Substantia nigra (tissue), 51 donors: ENCODE measurements at places on chromosomes 5 and 9.

- no peak for DNase-seq
Measured at GRCh38 chr5:175388531-175388930, 55.5 kb downstream of the DRD1 start.

- no peak for DNase-seq
Measured at GRCh38 chr9:137762414-137763061, 115.0 kb upstream of the CACNA1B start.

DNA sequence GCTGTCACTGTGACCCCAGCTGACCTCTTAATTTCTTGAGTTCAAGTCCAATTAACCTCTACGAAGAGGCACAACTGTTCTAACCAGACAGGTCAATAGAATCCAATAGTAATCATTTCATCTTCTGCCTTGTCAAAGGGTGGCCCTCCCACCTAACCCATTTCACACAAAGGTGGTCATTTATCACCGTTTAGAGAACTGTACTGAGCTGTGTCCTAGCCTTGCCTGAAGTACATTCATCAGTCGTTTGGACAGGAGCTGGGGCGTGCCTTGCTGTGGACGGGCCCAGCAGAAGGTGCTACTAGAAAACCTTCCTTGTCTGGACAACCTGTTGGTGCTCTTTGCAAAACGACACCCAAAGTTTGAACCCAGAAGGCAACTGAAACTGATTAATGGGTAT, 605.4 kb downstream of the ISL1 start:
- no peak for DNase-seq

DNA sequence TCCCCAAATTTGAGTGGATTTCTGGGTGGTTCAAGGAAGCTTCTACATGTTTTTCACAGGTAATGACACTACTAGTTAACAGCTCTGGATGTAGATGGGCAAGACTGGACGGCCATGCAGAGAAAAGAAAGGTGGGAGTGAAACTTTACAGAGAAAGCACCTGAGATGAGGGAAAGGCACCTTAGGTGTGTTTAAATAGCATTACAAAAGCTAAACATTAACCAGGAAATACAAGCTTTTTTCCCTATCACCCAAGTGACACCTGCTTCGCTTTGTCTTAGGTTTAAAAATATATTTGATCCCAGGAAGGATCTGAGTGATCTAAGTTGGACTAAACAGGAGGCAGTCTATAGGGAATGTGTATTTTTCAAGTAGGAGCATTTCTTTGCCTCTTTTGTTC, 8.3 kb downstream of the C9orf152 start:
- no peak for DNase-seq

DNA sequence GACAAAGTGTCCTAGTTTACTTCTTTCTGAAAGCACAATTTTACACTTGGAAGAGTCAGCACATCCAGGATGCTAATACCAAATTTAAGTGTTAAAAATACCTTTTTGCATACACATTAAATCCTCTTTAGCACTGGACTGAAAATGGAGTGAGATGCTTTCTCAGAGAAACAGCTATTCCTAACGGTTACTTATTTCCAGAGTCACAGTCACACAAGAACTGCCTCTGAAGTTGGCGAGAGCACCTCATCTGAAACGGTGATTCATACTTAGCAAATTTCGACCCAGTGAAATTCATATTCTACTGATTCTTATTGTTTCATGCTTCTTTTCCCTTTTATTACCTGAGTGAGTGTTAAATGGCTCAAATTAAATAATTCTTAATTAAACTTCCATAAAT, 12.2 kb downstream of the CDH18 start:
- no peak for DNase-seq

- no peak for DNase-seq
Measured at GRCh38 chr5:160266752-160267345, 37.5 kb downstream of the FABP6 start.

- DNase-seq, result no peak
Measured at GRCh38 chr5:59218424-59219045, 635.7 kb downstream of the RAB3C start.

DNA sequence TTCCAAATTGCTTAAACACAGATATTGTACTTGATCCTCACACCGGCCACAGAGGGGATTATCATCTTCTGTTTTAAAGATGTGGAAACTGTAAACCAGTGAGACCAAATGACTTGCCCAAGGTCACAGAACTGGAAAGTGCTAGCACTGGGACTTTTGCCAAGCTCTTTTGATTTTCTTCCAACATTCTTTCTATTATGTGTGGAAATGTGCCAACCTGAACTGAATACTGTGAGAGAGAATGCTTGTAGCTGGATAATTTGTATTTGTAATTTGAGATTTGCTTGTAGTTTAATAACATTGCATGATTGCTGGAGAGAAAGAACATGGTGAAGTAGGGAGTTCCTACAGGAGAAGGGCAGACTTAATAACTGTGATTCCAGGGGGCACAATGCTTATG, 977.9 kb upstream of the NUDT12 start:
- DNase-seq, result no peak

GRCh38 chr9:24351258-24351657, 194.4 kb downstream of the IZUMO3 start:
- no peak for DNase-seq

GRCh38 chr5:9361835-9362234, 184.0 kb downstream of the SEMA5A start:
- no peak for DNase-seq

DNA sequence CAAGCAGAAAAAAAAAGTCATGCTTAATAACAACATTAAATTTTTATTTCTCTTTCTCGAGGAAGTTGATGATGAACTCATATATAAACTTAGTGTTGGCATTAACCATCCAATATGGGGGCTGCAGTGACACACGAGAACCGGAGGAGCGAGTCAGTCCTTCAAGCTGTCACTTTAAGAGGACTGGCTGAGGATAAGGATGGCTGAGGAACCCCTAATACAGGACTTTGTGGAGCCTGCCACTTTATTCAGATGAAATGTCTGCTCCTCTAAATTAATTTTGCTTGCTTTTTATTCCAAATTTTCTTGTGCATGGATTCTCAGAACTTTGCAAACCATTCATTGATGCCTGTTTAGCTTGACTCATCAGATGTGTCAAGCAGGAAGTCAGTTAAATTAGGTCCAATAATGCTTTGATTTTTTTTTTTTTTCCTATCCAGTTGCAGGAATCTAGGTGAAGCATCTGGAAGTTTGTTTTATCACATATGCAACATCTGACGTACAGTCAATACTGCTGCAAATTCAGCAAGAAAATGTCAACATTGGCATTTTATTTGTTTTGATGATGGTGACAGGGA, 144.2 kb upstream of the COL5A1 start:
- no peak for DNase-seq

DNA sequence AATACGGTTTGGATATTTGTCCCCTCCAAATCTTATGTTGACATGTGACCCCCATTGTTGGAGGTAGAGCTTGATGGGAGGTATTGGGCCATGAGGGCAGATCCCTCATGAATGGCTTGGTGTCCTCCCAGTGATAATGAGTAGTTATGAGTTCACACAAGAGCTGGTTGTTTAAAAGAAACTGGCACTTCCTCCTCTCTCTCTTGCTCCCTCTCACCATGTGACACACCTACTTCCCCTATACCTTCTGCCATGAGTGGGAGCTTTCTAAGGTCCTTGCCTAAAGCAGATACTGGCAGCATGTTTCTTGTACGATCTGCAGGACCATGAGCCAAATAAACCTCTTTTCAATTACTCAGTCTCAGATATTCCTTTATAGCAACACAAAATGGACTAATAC, 132.0 kb downstream of the PIK3R1 start:
- no peak for DNase-seq

- no peak for DNase-seq
Measured at GRCh38 chr9:110742741-110743371, 74.3 kb downstream of the MUSK start.
